CD4-positive, alpha-beta T cell treated with Interleukin-21 for 1 hour (primary cell): ENCODE measurements at places on chromosomes 11 and 22.

DNA sequence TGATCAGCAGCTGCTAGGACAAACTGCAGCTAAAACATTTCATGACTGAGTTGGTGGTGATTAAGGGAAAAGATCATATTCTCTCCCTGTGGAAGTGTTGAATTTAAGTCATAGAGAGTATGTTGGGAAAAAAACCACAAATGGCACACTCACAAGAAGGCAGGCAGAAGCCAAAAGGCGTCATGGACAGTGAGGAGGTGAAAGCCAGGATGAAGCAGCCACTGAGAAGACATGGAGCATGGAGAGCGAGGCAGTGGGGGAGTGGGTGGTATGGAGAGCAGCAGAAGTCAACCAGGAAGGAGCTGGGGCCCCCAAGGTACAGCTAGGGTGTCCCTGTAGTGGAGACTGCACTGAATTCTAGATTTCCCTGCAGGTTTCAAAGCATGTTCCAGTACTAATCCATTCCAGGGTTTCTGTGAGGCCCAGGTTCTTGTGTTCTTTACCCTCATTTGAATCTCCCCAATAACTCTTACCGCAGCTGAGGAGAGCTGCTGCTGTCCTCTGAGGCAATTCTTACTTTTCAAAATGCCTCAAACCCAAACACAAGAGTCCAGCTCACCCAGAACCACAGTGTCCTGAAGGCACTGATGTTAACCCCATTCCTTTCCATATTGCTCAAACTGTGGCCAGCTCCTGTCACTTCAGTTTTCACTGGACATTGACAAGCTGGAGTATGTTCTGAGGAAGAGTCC is 191.8 kb upstream of the E2F8 start:
- DNase-seq: no peak

- no peak for DNase-seq
Measured at GRCh38 chr22:46794067-46794466, 31.6 kb downstream of the TBC1D22A start.

DNA sequence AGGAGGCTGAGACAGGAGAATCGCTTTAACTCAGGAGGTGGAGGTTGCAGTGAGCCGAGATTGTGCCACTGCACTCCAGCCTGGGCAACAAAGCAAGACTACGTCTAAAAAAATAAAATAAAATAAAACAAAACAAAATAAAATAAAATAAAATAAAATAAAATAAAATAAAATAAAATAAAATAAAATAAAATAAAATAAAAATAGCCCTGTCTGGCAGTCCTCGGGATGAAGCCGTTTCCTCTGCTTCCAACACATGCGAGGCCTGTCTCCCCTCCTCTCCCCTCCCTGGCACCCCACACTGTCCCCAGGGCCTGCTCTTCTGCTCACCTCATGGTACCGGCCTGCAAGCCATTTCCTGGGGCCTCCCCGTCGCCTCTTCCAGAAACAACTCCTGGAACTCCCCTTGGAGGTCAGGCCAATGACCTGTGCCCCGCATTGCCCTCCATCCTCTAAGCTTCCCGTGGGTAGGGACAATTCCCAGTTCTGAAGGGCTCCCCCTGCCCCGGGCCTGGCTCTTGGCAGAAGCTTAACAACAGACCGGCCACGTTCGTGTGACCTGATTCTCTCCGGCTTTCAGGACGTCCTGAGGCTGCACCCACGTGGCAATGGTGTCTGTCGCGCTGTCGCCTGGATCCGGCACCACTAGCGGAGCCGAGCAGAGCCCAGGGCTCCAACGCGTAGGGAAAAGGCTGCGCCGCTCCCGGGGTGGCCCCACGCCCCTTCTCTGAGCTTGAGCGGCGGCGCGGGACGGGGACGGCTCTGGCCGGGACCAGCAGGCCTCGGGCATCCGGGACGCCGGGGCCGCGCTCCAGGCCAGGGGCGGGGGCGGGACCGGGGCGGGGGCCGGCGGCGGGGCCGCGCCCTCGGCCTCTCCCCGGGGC is 456 bp upstream of the PARVB start:
- peak; percentile 42 for DNase-seq

DNA sequence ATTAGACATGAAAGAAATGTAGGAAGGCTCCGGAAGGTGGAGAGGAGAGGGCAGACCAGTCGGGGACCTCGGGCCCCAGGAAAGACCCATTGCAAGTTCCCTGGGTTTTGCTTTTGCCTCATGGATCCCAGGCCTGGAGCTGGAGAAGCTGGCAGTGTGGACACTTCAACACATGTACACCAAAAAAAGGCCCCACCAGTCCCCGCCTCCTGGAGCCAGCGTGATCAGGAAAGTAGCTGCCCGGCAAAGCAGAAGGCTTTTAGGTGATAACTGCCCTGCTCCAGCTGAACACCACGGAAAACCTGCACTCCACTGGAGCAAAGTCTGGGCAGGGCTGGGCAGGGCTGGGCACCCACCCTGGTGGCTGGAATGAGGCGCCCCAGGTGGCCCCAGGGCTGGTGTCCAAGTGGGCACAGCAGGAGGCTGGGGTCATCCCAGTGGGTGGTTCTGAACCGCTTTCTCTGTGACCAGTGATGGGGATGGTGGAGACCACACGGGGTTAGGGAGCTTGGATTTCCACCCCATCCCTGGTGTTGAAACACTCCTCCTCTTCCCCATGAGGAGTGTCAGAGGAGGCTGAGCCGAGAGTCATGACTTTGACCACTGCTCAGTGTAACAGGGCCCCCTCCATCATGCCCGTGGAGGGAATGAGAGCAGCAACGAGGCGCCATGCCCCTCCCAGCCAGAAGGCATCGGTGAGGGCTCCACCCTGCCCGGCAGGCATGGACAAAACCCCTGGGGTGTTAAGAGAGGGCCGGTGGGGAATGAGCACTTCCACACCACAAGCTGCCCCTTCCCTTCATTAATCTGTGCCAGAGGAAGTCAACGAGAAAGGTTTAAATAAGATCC is 16.9 kb upstream of the MUC5AC start:
- DNase-seq: no peak

DNA sequence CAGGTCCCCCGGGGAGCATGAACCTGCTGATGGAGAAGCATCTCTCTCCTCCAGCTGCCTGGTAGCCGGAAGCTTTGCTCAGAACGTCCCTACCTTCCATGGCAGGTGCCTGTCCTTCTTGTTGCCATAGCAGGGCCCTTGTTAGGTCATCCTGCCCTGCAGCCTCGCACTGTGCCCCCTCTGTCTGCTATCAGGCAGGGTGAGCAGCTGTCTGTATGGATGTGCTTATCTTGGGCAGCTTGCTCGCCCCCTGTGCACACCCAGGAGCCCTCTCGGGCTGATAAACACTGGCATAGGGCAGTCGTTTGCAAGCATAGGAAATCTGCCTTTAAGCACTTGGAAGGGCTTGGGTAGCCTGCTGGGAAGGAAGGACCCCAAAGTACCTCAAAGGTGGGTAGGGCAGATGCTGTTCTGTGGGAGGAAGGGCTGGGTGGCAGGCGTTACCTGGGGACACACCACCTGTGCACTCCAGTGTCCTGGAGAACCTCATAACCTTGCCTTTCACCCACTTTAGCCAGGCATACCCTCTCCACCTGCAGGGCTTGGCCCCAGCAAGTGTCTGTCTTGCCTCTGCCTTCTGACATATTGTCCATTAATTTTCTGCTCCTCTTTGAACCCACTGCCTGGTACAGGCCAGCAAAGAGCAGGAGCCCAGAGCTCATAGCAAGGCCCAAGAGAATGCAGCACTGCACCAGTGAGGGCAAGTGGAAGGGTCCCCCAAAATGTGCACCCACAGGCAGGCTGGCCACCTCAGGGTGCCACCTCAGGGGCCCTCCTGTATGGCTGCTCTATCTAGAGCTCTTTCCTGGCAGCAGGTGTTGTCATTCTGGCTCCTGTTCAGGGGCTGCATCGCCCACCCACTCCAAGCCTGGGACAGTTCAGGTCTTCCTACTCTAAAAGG is 8.0 kb upstream of the COMT start:
- no peak for DNase-seq

DNA sequence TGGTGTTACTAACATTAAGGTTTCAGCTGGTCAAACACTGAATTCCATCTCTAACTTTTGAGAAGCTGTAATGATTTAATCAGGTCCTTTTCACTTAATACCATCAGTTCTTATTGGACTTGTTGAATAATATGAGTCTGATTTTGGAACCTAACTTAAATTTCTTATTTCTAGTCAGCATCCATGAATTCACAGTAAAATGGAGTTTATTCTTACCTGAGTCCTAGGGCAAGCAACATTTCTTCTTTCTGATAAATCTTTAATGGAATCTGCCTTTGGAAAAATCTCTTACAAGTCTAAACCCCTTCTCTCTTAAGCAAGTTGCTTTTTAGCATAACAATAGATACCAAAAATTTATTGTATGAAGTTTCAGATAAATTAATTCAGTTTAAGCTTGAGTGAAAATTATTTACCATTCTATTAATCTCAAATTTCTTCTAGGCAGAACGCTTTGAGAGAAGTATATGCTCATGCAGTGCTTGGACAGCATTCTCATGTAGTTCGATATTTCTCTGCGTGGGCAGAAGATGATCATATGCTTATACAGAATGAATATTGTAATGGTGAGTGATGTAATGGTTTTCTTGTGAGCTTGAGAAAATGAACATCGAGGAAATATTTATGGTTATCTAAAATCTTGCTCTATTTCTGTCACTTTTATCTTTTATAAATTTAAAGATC is 3.4 kb downstream of the WEE1 start:
- no peak for DNase-seq

DNA sequence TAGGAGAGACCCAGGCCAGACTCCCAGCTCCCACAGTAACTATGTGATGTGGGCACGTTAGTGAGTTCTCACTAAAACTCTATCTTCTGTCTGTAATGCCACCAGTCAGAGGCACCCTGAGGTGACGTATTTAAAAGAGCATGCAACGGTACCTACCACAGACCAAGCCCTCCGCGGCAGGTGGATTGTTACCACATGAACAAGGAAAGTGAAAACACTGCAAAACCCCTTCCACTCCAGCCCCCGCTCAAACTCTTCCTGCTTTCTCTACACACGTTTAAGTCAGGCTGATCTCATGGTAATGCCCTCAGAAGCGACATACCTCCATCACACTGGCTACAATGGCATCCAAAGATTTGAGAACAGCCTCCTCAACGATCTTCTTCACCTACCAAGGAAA is 36.7 kb downstream of the SERPIND1 start:
- peak; percentile 7 for DNase-seq

DNA sequence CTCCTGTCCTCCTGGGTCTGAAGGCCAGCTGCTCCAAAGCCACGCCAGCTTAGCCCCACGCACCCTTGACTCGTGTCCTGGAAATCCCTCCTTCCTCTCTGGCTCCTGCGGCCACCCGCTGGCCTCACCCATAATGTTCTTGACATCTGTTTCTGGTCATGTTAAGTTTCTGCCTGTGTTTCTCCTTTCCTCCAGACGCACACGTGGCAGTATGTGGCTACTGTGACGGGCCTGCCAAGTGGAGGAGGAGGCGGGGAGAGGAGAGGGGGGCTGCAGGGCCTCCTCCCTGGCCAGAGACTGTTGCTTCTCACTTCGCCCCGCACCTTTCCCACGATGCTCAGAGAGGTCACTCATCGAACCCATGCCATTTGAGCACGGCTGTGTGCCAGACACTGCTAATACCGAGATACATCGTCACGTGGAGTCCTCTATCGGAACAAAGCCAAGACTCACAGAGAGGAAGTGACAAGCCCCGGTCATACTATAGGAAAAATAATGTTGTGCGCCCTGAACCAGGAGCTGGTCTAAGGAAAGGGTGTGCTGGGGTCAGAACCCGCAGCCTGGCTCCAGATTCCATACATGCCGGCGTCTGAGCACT is 11.5 kb downstream of the C1QTNF6 start:
- no peak for DNase-seq

DNA sequence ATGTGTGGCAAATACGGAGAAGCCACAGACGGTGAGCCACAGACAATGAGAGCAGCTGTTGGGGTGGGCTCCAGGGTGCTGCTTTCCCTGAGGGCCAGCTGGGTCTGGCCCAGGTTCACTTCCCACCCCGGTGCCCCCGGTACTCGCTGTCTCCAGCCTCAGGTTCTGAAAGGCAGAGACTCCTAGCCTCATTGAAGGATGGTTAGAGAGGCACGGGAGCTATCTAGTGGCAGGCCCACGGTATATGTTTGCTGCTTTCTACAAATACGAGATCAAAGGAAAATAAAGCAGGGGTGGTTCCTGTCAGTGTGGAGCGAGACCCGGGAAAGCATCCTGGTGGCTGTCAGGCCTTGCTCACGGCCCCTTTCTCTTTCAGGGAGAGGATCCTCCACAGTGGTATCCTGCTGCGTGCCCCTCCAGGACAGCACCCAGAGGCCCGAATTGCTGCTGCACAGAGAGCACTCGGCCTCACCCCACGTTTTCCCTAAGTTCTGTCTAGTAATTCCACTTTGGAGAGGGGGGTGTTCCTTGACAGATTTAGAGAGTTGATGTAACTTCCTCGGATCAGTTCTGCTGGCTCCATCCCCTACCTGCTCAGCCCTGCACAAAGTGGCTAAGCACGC is 3.0 kb downstream of the TMEM80 start:
- no peak for DNase-seq

DNA sequence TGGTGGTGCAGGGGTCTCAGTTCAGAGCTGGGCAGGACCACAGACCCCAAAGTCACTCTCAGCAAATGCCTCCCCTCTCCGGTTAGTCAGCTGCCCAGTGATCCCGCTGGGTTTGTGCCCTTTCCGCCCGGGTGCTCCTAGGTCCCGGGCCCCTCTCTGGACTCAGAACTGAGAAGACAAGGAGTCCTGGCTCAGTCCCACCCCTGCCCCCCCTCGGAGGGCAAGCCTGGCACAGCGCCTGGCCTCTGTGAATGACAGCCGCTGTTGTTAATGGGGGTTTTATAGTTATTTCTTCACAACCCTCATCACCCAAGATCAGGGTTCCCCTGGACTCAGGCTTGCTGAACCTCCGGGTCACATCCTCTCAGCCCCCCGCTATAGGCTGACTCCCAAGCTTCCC is 47.6 kb downstream of the ELFN2 start:
- no peak for DNase-seq

GRCh38 chr22:39777716-39778454 is 115.7 kb downstream of the ENTHD1 start:
- DNase-seq: no peak

DNA sequence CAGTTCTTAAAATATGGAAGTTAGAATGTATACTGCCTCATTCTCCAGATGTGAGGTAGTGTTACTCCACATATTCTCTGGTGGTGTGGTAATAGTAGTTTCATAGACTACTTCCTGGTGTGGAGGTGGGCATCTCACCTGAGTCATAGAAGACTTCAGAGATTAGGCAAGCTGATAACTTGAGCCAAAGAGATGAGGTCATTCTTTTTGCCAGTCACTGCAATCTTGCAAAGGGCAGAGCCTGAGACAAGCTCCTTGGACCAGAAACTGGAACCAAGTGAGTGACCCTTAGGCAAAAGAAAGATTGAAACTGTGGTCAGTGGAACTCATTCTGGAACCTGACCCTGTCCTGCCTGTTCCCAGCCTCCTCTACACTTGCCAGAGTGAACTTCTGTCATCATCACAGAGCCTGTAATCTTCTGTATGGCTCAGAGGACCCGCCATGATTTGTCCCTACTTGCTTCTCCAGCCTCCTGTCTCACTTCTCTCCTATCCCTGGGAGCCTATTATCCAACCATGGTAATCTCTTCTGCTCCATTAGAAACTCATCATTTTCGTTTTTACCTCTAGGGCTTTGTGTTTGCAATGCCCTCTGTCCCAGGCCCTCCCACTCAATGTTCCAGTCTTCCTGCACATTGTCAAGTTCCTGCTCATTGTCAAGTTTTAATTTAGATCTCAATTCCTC is 10.6 kb upstream of the CCDC83 start:
- DNase-seq: no peak

- no peak for DNase-seq
Measured at GRCh38 chr11:117940736-117941135, 11.5 kb upstream of the TMPRSS13 start.
